ENCODE measurements at places on chromosomes 4 and X.

DNA sequence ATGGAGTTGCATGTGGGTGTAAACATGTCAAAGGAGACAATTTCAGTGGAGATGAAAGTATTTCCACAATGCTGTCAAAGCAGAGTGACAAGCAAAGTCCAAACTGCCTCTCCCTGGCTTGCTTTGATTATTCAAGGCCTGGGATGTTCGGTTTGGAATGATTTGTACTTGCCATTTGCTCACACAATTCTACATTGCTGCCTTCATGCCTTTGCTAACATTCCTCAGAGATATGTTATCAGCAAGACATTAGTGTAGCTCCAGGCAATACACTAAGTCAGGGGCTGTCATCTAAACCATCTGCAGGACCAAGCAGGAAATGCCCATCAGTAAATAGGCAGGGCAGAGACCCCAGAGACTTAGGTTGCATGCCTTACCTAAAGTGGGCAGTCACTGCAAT is 79.6 kb upstream of the C1QTNF7 start:
- DNase-seq: no peak

GRCh38 chrX:65821721-65822496 is 154.5 kb downstream of the MSN start:
- peak; percentile 2 for DNase-seq

DNA sequence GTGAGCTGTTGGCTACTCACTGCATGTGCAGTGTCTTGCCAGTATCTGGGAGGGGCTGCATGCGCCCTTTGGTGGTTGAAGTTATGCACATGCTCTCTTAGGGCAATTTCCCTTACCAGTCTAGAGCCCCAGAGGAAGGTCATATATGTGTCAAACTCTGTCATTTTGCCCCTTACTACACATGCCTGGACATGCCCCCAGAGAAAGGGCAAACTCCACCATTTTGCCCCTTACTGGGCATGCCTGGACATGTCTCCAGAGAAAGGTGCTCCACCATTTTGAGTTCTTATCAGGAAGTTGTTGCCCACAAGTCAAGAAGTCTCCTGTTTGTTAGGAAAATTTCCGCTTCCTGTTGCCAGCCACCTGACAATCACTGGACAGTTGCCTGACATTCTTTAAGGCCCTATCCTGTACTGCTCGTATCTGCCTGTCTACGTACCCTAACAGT is 56.4 kb upstream of the PLAC8 start:
- DNase-seq: no peak

DNA sequence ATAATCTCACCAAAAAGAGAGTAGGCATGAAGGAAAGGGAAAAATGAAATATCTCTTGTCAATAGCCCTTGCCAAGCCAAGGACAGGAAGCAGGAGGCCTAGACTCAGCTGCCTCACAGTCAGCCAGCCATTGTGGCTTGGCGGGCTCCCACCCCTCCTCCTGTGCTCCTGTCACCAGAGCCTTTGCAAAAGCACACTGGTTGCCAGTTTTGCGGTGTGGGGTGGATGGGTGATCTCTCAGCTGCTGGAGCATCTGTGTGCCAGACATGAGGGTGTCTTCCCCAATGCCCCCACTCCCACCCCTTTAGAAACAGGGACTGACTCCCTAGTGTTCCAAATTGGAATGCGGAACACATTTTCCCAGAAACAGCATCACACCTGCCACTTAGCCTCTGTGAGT is 26.1 kb downstream of the ARHGEF6 start:
- peak; percentile 22 for DNase-seq

DNA sequence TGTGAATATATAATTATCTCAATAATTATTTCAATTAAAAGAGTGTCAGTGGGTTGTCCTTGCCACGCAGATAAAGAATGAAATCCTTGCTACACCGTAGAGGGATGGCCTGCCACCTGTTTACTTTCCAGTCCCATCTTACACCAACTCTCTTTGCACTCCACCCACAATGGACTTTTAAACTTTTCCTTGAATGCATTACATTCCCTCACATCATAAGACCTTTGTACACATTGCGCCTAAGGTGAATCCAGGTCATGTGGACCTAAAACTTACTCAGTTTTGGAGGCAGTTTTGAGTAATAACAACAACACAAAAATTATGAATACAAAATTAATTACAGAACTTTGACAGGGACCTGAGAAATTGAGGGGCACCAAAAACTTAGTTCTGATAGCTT is 78.7 kb upstream of the PDE5A start:
- DNase-seq: no peak

DNA sequence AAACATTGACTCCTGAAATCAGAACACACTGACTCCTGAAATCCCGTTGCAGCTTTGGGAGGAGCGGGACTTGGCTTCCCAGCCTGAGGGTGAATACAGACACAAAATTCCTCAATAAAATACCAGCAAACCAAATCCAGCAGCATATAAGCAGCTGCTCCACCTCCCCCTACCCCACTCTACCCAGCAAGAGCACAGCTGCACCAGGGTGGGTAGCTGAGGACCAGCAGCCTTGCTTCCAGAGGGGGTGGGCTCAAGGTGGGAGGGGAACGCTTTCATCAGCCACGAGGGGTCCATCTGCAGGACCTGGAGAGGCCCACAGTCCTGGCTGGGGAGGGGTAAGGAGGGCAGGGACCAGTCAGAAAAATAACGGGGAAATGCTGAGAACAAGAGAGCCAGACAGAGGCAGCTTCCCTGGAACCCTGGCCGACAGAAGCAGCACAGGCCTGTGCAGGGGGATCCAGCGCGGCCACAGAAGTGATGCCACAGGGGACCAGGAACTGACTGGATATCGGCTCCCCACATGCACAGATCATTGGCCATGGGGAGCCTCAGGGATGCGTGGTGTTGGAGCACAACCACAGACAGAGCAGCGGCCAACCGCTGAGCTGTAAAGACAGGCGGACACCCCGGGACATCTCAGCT is 49.8 kb downstream of the FGFRL1 start:
- DNase-seq: no peak

- DNase-seq: no peak
Observed at GRCh38 chr4:3780347-3781171, 14.4 kb downstream of the ADRA2C start.

DNA sequence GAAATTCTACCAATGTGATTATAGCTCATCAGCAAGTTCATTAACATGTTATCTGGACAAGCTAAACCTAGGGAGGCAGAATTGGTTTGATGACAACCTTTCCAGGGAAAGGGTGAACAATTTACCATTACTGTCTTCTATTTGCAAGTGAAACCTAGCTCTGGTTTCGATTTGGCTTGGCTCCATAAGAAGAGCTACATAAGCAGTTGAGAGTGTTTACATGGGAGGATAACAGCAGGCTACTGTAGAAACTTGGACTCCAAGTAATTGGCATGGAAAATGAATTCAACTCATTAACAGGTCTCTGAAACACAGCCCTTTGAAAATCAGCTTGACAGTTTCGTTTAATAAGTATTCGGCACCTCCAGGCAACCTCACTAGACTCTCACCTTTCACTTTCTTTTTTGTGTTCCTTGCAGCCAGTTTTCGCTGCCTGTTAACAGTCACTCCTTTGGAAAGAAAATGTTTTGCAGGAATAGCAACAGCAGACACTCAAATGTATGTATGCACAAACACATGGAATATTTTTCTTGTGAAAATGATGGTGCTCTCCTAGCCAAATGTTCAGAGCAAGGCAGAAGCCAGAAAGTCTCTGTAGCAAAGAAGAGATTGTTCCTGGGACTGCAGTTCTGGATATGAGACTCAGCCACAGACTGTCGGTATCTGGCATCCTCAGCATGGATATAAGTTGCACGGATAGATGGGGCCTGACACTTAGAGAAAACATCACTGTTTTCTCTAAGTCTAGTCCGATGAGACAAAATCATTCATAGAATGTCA is 27.5 kb downstream of the POU3F4 start:
- DNase-seq: no peak

- DNase-seq: peak; percentile 42
Observed at GRCh38 chrX:132086672-132087071, 41.1 kb downstream of the FRMD7 start.

DNA sequence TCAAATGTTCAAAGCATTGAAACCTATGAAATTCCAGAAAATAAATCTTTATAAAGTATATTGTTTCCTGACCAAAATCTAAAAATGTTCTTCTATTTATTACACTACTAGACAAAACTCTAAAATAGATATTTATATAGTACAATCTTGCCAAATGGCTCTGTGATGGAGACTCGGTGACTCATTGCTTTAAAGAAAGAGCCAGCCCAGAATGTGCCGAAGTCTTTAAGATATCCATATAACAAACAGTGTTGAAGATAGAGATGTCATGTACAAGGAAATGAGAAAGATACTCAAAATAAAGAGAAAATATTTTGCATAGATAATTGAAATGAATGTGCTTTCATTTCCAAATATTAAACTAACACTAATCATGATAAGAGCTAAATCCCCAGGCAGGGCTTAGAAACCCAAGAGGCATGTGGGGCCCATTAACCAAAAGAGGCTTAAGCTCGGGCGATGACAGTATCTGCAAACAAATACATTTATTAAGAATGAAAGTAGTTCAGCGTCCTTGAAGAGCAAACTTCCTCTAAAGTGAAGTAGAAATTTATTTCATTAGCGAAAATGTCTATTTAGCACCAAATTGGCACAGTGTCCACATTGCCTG is 102.1 kb upstream of the FAM9B start:
- DNase-seq: no peak

- DNase-seq: no peak
Observed at GRCh38 chr4:176256921-176257320, 12.1 kb downstream of the ASB5 start.

GRCh38 chr4:54687887-54688841 is 30.4 kb downstream of the KIT start:
- peak; percentile 9 for DNase-seq

DNA sequence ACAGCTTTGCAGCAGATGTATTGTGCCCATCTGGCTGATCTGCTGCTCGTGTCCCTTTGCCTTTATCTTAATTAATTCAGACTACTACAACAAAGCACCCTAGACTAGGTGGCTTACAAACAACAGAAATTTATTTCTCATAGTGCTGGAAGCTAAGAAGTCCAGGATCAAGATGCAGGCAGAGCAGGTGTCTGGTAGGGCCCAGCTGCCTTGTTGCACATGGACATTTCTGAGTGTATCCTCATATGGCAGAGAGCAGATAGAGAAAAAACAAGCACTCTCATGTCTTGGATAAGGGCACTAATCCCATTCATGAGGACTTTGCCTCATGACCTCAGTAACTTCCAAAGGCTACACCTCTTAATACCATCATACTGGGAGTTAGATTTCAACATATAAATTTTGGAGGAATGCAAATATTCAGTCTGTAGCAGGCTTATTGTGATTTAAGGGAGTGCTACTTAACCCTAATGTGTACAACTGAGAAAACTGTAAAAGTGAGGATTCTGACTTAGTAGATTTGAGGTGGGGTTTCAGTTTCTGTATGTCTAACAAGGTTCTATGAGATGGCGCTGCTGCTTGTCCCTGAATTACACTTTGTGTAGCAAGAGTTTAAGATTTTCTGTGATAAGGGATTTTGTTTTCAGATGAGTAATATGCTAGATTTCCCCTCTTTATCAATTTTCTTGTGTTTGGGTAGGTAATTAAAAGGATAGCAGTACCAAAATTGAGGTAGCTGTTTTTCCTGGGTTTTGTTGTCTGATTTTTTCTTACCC is 473.2 kb upstream of the TECRL start:
- no peak for DNase-seq

GRCh38 chrX:16239211-16239610 is 71.9 kb downstream of the MAGEB17 start:
- DNase-seq: no peak

DNA sequence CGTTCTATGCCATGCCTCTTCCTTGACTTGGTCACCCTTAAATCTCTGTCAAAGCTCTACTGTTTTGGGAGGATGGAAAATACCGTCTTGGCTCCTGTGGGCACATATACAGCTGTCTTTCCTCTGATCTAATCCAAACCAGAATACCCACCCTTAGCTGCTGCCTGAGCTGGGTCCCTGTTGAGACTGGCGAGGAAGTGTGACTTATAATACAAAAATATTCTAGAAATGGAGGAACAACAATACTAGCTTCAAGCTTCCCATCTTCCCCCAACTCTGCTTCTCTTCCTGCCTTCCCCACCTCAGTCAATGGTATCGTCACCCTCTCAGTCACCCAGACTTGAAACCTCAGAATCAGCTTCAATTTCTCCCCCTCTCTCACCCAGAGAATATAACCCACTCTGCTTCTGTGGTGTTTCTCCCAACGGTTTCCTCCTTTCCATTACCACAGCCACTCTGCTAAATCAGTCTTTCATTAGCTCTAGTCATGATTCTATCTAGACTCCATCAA is 599 bp upstream of the IL2RG start:
- no peak for DNase-seq

All from suppressor macrophage treated with lipopolysaccharide for 4 hours (primary cell).